ENCODE measurements at places on chromosomes 4 and X.

DNA sequence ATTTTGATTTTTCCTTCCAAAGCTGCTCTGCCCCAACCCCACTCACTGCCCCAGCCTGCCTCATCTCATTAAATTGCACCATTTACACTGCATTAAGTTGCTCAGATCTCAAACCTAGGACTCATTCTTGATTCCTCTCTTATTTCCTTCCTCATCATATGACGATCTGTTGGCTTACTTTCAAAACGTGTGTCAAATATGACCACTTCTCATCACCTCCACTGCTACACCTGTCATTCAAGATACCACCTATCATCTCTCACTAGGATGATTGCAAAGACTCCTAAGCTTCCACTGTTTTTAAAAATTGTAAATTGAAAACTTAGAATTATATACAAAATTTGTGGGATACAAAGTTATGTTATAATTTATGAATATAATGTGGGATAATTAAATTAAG is 147.1 kb downstream of the DCK start:
- DNase-seq = no peak

DNA sequence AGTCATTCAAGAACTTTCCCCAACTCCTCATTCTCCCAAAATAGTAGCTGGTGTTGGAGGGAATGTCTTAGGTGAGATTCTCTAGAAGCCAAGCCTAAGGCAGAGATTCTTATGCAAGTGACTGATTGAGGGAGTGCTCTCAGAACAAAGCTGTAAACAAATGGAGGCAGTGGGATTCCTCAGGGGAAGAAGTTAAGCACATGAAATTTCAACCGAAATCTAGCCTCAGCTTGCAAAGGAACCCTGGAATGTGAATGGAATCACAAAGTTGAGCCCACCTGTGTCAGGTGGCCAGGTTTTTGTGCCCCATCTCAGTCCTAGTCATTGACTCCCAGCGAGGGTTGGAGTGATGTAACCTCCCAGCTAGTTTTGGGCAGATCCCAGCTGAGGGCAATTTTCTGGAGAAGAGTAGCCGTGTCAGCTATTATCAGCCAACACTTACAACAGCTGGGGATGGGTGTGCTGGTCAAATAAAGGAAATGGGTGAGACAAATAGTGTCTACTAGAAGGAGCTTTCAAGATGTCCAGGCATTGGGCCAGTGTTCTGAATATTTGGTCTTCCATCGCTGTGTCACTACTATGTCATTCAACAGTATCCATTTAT is 29.7 kb upstream of the FGF2 start:
- DNase-seq = no peak

- no peak for DNase-seq
These were observed 2.6 kb downstream of the PNCK start for GRCh38 chrX:153670748-153671588.

GRCh38 chrX:86237482-86237881 is 89.2 kb downstream of the DACH2 start:
- no peak for DNase-seq

DNA sequence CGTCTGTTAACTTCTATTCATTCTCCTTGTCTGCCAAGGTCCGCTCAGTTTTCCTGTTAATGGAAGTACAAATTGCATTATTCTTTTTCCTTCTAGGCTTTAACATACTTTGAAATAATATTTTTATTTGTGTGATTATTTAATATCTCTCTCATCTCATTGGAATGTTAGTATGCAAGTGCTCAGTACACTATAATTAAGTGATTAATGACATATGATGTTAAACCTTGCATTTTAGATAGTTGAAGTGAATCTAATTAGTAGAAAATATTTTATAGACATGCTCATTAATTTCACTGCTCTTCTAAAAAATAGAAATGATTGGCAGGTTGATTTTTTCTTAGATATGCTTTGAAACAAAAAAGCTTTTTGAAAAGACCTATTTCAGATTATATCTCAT is 1079.8 kb downstream of the RAPGEF2 start:
- no peak for DNase-seq

GRCh38 chrX:88584283-88584682 is 162.7 kb upstream of the CPXCR1 start:
- DNase-seq = no peak
